ENCODE measurements at places on chromosomes 11 and 22.

DNA sequence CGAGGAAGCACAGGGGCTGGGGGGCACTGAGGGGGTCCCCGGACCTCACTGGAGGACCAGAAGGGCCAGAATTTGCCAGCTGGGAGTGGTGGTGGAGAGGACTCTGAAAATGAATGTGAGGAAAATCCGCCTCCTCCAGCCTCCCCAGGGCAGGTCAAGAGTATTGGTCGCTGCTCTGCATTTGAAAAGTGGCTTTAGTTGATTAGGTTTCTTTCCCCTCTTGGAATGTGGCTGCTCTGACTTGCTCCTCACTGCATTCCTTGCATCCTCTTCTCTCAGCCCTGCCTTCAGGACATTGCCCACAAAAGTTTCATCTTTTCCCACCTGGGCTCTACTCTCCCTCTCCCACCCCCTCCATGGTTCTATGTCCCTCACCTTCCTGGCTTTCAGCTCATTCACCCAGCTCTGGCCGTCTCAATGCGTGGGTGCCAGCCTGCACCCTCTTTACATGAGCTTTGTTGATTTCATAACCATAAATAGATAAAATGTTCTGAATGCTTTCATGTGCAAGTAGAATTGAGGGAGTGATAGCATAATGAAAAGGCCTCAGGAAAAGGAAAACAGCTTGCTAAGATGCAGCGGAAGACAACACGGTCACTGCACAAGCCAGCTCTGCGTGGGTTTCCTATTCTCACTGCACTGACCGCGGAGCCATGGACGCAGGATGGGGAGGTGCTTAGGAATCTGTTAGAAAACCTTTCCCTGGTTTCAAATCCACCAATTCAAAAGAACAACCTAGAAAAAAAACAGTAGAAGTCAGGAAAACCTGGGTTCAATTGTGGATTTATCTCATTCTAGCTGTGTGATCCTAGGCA lies 6.5 kb upstream of the NPAS4 start:
- no peak for DNase-seq

DNA sequence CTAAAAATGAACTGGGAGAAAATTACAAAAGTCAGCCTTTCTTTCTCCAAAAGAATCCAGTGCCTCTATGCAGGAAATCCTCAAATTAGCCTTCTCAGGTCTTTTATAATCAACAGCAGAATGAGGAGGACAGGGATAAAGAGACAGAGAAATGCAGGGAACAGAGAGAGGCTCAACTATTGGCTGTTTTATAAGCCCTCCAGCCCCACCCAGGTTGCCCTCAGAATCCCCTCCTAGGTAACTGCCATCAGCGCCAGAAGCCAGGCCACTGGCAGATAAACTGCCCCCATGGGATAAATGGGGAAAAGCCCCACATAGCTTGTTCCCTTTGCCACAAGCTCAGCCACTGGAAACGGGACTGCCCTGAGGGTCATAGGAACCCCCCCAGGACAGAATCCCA lies 10.9 kb upstream of the HMOX1 start:
- no peak for DNase-seq

GRCh38 chr22:50691521-50691920 lies 18.9 kb downstream of the SHANK3 start:
- peak; percentile 56 for DNase-seq

DNA sequence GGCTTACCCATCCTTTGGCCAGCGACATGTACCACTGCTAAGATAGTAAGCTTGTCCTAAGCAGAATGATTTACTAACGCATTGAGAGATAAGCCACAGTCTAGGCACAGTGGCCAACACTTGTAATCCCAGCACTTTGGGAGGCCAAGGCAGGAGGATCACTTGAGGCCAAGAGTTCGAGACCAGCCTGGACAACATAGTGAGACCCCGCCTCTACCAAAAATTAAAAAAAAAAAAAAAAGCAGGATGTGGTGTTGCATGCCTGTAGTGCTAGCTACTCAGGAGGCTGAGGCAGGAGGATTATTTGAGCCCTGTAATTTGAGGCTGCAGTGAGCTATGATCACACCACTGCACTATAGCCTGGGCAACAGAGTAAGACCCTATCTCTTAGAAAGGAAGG lies 93.1 kb downstream of the HIPK3 start:
- DNase-seq: no peak

DNA sequence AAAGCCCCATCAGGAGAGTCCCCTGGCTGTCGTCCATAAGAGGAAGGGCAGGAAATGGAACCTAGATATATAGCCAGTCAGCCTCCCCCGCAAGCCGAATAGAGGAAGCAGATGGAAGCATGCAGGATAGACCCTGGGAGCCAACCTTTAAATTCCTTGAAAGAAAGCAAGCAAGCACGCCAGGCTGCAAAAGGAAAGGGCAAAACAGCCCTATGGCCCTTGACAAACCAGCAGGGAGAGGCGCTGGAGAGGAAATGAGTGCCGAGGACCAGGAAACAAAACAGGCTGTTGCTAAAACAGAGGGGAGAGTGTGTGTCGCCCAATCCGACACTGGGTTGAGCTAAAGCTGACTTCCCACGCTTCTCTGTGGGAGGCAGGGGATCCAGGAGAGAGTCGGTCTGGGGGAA lies 203.5 kb upstream of the MTNR1B start:
- peak; percentile 64 for DNase-seq

DNA sequence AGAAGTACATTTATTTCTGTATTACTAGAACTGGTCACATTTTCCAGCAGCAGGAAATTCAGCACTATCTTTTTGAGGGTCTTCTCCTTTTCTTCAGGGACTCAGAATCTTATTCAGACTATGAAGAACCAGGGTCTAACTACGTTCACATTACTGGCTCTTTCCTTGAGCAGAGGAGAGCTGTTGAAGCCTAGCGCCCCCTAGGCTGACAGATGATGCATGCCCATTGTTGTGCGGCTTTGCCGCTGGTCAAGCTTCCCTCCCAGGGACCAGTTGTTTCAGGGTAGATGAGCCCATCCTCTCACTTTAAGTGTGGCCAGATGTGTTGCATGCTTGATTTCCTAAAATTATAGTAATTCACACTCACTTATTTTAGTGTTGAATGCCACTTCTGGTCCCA lies 168.2 kb upstream of the PDGFD start:
- DNase-seq: no peak

DNA sequence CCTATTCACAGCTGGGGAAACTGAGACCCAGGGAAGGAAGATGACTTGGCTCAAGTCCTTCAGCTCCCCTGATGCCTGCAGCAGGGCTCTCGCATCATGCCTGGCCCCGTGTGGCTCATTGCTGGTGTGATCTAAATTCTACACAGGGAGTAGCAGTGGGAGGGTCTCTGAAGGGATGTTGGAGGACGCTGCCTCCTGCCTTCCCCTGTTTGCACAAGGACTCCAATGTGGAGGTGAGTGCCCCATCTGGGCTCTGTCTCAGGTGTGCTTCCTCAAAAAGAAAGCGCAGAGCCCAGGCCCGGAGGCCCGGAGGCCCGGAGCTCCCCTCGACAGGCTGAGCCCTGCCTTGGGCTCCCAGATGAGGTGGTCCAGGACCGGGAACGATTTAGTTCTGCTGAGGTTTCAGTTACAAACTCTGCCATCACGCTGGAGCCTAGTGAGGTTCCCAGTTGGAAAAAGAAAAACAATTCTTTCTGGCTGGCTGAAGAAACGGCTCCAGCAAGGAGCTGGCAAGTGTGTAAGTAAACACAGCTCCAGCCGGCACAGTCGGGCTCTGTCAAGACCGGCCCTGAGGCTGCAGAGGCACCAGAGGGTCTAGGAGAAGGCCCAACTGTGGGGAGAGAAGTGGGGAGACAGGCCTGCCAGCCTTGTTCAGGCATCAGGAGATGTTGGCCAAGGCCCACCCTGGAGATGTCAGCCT lies 49.8 kb downstream of the NAT10 start:
- no peak for DNase-seq

GRCh38 chr11:1303126-1303821 lies 6.2 kb downstream of the TOLLIP start:
- DNase-seq: peak; percentile 38

DNA sequence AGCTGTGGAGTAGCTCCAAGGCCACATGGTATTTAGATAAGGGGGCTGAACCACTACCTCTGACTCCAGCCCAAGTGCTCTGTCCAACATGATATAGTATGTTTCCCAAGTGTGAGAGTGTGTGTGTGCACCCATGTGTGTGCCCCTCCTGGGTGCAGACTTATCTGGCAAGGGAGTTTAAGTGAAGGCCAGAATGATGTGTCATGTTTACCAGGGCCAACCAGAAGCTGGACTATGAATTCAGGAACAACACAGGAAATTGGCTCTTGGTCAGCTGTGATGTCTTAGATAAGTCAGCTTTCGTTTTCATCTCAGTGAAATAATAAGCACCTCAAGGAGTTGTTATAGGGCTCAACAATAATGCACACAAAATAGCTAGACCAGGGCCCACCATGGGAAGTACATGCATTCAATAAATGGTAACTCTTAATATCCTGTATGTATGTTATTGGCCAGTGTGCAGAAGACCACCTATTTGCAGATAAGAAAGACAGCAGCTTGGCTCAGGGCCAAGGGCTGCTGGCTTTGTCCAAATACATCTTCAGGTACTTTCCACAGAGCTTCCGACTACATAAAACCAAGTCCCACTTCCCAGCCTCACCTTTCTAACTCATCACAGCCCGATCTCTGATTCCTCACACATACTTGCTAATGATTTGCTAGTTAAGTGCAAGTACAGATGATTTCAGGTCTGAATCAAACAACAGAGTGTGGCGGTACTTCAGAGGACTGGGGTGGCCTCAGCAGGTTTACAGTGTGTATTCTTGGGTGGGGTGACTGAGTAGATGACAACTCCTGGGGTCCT lies 120.9 kb downstream of the ME3 start:
- no peak for DNase-seq

GRCh38 chr22:28222571-28222970 lies 303.5 kb upstream of the PITPNB start:
- no peak for DNase-seq

DNA sequence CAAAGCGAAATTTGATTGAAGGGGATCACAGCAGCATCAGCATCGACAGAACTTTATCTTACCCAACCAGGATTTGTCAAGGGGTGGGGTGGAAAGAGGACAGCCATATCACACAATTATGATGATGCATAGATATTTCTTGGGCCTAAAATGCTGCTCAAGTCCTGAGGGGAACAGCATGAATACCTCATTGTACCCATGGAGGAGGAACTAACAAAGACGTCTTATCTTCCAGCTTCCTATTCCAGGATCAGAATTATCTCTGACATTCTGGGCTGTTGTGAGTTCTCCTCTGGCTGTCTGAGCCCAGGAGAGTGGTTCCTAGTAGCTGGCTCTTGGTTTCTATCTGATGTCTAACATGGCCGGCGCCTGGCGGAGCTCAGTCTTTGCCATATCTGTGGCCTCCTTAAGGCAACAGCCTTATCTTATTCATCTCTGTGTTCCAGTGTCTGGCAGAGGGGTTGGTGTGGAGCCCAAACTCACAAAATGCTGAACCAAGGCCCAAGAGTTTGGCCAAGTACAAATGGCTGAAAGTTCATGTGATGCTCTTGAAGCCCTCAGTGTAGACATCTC lies 68.2 kb upstream of the TIMP3 start:
- DNase-seq: no peak

GRCh38 chr11:104199053-104199452 lies 35.1 kb upstream of the PDGFD start:
- no peak for DNase-seq
